SK-N-SH (cell line): ENCODE measurements at places on chromosomes 3 and 15. TPM values are rescaled to one million over a fixed set of nuclear protein-coding genes. Genes with fewer than 3 reads are reported as not detected.

Gene RAB43
- 8.9 and 9.5 TPM in 2 replicates for polyA plus RNA-seq

Gene GOLGA6L4
- 0.94 and 1.3 TPM in 2 replicates for polyA plus RNA-seq

DNA sequence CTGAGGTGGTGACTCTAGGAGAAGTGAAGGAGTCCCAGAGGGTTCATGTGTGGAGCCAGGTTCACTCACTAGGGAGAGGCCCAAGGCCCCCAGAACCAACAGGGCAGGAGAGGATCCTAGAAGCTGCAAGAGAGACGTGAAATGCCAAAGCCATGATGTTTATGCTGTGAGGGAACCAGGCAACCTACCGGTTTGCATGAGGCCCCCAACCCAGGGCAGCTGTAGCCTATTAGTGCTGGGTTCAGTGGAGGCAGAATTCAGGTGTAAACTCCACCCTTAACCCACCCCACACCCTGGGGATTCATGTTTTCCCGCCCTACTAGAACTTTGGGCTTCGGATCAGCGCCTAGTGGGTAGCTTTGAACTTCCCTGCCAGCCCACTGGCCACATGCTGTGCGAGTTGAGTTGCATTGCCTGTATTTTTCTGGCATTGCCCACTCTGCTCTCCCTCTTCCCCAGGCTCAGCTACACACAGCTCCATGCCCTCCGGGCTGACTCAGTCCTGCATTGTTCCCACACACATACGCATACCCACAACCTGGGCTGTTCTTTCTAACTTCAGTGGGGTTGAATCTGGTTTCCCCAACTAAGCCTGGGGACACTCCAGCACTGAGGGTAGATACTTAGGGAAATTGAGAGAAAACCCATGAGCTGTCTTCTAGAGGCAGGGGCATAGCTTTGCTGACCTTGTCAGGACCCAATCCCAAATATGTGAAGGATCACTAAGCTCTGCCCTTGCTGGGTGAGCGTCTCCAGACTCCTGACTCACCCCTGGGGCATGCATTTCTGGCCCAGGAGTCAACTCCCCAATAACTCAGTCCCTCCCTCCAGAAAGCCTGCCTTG lies 2.0 kb upstream of the ZBTB47 start:
- no peak for DNase-seq

GRCh38 chr3:127961963-127962362 lies 46.9 kb downstream of the KBTBD12 start:
- DNase-seq = no peak

- DNase-seq = peak; percentile 17
Observed at GRCh38 chr3:29642393-29643033, 361.6 kb downstream of the RBMS3 start.

DNA sequence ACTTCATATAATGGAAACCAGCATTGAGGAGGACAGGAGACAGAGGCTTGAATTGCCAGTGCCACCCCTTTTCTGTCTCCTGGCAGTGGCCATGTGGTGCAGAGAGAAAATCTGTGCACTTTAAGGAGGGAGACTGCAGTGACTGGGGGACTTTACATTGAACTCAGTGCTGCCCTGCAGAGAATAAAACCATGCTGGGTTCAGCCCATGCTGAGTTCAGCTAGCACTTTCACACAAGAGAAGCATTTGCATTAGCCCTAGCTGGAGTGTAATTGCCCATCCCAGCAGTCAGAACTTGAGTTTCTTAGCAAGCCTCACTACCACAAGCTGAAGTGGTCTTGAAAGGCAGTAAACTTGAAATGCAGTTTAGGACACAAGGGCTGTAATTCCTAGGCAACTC lies 677.5 kb downstream of the ZPLD1 start:
- no peak for DNase-seq

- DNase-seq = no peak
Observed at GRCh38 chr3:71050538-71051258, 532.8 kb downstream of the FOXP1 start.

DNA sequence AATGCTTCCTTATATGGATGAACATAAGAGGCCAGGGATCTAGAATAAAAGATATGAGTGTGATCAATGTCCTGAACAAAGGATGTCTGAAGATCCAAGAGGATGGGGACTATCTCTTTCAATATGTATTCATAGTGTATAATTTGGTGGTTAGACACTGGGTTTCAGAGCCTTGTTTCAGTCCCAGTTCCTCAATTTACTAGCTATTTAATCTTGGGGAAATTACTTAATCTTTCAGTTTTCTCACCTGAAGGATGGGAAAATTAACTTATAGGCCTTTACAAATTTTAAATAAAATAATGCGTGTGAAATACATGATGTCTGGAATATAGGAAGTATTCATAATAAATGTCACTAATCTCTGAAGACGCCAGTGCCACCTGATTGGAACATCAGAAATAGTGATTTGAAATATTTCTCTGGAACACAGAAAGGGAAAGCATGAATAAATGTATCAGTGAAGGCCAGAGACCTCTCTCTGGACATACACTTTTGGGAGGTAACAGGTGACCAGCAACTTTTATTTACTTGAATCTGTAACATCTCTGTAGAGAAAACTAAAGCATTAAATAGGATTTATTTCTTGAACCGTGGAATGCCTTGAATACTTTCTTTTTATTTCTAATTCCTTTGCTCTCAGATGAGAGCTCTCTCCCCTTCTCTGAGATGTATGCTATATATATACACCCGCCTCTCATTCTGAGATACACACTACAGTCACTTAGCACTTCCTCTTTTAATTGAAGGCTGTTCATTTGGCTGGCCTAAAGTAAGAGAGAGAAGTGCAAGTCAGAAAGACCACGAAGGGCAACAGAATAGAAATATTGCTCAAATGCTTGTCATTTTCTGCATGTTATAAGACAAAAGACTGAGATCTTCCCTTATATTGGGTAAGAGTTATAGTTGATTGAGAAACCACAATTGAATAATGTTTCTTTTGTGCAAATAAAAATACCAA lies 407.1 kb downstream of the LSAMP start:
- no peak for DNase-seq
